Mammary microvascular endothelial cell (primary cell): ENCODE measurements at places on chromosomes 4 and X. TPM values are rescaled to one million over a fixed set of nuclear protein-coding genes. Genes with fewer than 3 reads are reported as not detected.

The TNIP3 gene
- total RNA-seq = 2.5 and 2.7 TPM in 2 replicates

The PGAM4 gene
- not detected in 2 replicates for total RNA-seq

The RGN gene
- total RNA-seq = 0.20 TPM in 1 of 2 replicates, not detected in the other

The DCAF12L1 gene
- 0.07 TPM in 1 of 2 replicates, not detected in the other for total RNA-seq

The PARM1 gene
- total RNA-seq = 0.07 and 0.15 TPM in 2 replicates

The GYPB gene
- not detected in 2 replicates for total RNA-seq

The PRRG1 gene
- total RNA-seq = 25.2 and 30.4 TPM in 2 replicates

The FAM47C gene
- total RNA-seq = not detected in 2 replicates

The ARSJ gene
- 27.6 TPM in 2 replicates for total RNA-seq

The OPRPN gene
- not detected in 2 replicates for total RNA-seq

The LIMCH1 gene
- 14.5 and 17.3 TPM in 2 replicates for total RNA-seq

The GYPA gene
- total RNA-seq = not detected in 2 replicates

The RBM10 gene
- total RNA-seq = 47.4 and 53.0 TPM in 2 replicates

The MAGEH1 gene
- 19.7 and 19.9 TPM in 2 replicates for total RNA-seq

The ABCE1 gene
- 136 and 162 TPM in 2 replicates for total RNA-seq

The UGT2B17 gene
- not detected in 2 replicates for total RNA-seq
